NCI-H1436 treated with DMSO at 0.1 percent for 48 hours (cell line): ENCODE measurements at places on chromosomes 5 and 9.

- DNase-seq, result no peak
Measured at GRCh38 chr5:135315386-135315785, 83.6 kb downstream of the MACROH2A1 start.

- no peak for DNase-seq
Measured at GRCh38 chr5:38069360-38069759, 189.0 kb upstream of the EGFLAM start.

- no peak for DNase-seq
Measured at GRCh38 chr9:1876891-1877496, 138.2 kb upstream of the SMARCA2 start.

DNA sequence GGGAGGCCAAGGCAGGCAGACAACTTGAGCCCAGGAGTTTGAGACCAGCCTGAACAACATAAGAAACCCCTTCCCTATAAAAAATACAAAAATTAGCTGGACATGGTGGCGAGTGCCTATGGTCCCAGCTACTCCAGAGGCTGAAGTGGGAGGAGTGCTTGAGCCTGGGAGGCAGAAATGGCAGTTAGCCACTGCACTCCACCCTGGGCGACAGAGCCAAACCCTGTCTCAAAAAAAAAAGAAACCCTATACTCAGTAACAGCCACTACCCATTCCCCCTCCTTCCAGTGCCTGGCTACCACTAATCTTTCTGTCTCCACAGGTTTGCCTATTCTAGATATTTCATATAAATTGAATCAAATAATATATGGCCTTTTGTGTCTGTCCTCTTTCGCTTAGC is 14.3 kb upstream of the SIL1 start:
- DNase-seq, result no peak

DNA sequence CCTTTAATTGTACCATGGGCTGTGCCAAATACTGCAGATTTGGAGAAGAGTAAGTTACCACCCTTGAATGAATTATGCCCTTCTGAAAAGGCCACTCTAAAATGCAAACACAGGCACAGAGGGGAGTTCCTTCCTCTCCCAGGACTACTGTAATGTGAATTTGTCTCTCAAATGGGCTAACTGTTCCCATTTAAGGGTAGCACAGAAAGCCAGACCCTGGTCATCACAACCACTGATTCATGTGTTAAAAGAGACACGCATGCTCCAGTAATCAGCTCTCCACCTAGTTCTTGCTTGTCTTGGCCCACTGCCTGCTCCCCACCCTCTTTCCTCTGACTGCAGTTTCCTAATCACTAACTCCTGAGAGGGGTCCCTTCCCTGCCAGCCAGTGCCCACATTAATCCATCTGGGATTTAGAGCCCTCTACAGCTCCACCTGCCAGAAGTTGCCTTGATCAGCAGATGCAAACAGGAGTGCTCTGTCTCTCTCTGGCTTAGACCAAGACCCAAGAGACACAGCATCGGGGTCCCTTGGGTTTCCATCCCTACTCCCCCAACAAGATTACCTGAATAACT is 382.4 kb downstream of the TMEM167A start:
- DNase-seq, result no peak

- DNase-seq, result no peak
Measured at GRCh38 chr5:37174928-37175327, 74.2 kb downstream of the CPLANE1 start.

DNA sequence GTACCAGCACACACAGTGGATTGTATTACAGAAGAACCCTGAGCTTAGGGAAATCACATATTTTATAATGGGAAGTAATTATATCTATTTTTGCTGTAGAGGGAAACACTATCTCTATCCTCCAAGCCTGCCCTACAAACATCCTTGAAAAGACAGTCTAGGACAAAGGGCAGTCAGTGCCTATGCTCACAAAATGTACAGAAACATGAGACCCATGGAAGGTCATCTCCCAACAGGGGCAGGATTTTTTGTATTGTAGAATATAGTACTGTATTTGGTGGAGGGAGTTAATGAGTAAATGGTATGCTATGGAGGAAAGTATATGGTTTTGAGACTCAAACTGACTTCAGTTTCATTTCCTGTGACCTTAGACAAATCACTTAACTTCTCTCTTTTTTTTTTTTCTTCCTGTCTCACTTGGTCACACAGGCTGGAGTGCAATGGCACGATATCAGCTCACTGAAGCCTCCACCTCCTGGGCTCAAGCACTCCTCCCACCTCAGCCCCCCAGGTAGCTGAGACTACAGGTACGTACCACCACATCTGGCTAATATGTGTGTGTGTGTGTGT is 5.8 kb upstream of the RAB14 start:
- DNase-seq, result no peak

DNA sequence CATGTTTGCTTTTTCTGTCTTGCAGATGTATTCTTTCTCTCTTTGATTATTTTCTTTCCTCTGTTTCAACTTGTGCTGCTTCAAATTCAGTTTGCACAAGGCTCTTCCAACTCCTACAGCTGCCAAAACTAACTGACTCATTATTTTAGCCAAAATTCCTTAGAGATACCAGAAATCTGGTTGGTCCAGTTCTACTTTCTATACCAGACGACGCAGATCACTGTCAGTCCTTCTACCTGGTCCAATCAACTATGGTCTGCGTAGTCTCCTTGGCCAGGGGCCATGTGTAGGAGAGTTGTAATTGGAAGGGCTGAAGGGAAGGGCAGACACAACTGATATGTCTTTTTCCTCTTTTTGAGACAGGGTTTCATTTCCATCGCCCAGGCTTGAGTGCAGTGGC is 51.9 kb upstream of the JAK2 start:
- DNase-seq, result no peak

DNA sequence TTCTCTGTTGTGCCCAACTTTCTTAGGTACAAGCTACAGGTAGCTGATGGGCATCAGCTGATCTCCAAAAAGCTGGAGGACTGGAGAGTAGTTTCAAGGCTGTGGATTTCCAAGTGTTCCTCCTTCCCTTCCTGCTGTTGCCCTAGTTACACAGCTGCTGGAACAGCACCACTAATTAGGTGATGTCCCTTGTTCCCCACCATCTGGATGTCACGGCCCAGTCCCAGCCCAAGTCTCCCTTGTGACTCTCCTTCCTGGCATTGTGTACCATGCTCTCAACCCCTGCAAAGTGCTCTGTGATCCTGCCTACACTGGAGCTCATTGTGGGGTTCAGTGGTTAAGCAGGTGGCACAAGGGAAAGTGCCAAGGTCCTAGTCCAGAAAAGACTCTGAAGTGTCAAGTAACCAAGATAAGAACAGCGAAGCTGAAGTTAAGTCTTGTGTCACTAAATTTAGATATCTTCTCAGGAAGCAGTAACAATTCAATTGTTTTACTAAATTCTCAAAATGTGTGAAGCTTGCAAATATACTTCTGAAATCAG is 604.5 kb downstream of the ISL1 start:
- no peak for DNase-seq

- DNase-seq, result no peak
Measured at GRCh38 chr9:87226896-87227295, 270.8 kb upstream of the DAPK1 start.

DNA sequence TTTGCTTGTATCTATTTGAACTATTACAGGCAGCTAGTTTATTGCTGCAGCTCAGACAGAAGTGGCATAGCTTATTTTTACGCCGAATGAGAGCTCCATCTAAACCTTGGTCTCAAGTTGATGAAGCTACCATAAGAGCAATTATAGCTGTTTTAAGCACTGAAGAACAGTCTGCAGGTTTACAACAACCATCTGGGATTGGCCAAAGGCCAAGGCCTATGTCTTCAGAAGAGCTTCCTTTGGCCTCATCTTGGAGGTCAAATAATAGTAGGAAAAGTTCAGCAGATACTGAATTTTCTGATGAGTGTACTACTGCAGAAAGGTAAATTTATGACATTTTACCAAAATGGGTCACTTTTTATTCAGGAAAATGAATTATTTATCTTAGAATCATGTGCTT is 67.9 kb downstream of the YTHDC2 start:
- DNase-seq, result no peak

DNA sequence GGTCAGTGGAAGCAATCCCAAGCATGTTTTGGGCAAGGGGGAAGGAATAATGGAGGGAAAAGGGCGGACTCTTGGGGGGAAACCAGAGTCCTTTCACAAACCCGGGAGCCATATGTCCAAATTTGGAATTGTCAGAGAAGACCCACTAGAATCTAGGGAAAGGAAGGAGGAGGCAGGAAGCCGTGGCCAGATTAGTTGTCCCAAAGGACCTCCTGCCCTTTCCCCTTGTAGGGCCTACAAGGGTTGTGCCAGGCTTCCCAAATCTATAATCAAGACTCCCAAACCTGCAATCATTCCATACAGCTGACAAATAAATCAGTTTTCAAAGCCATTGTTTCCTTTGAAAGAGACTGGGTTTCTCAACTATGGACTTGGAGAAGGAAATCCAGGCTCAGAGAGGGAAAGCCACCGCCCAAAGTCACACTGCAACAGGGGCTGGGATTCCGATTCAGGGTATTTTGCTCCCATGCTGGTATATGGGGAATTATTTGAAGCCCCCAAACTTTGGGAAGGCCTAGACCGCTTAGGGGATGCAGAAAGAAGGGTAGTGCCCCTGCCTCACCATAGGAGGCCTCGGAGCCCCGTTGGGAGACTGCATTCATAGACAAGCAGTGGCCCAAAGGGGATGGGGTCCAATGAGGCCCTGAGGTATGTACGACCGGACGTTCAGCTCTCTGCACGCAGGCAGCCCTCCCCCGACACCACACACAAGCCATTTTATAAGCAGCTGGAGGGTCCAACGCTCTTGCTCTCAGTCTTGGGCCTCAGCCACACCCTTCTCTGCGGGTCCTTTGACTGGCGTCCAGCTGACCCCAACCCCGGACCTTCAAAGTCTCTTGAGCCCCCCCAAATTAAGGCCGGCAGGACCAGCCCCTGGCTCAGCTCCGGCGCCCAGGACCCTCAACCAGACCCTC is 815 bp downstream of the ANXA6 start:
- DNase-seq, result no peak

DNA sequence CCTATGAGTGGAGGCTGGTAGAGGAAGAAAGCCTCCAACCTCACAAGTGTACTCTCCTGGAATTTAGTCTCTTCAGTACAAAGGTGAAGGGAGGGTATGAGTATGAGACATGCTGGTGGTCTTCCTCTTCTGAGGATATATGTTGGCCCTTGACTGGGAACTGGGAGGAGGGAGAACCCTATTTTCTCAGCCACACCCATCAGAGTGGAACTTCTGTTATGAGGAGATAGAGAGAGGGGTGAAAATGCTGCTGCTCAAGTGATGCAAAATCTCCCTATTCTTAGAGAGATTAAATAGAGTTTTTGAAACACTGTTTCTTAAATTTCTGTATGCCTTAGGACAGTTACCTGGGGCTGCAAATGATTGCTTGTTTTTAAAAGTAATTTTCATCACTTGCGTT is 203.4 kb upstream of the PRR16 start:
- no peak for DNase-seq

GRCh38 chr5:63089147-63089546 is 510.5 kb downstream of the LRRC70 start:
- DNase-seq, result no peak

DNA sequence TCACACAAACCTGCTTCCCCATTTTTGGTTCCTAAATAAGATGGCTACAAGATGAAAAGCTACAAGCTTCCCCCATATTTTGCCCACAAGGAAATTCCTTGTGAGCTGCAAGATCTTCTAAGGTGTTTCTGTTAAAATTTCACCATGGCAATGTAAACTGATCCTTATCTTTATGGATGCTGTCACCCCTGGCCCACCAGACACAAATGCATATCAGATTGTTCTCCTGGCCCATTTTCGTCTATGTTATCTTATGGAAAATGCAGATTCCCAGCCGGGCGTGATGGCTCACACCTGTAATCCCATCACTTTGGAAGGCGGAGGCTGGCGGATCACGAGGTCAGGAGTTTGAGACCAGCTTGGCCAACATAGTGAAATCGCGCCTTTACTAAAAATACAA is 65.1 kb upstream of the IL6ST start:
- no peak for DNase-seq

GRCh38 chr9:99288830-99289229 is 66.7 kb downstream of the SEC61B start:
- DNase-seq, result no peak

- DNase-seq, result no peak
Measured at GRCh38 chr5:93304456-93305250, 276.4 kb downstream of the NR2F1-AS1 start.

- DNase-seq, result no peak
Measured at GRCh38 chr5:135065306-135066265, 31.6 kb upstream of the PITX1 start.

GRCh38 chr9:130255631-130256134 is 9.9 kb upstream of the HMCN2 start:
- no peak for DNase-seq

- no peak for DNase-seq
Measured at GRCh38 chr5:164962329-164962961, 1457.0 kb downstream of the MAT2B start.

DNA sequence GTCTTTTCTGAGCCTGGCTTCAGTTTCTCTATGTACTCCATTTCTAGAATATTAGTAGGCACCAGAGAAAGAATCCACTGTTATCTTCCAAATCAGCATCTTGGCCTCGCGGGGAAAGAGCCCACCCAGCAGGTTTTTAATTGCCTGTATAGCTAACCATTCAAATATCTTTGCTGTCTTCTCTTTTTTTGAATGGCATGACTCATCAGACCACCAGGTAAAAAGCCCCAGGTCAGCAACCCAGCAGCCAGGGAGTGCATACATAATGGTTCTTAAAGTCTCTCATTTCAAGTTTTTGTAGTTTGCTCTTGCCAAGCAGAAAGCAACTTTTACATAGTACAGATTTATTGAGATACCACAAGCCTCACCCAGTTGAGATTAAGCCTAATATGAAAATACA is 50.7 kb downstream of the TMEM167A start:
- DNase-seq, result no peak

DNA sequence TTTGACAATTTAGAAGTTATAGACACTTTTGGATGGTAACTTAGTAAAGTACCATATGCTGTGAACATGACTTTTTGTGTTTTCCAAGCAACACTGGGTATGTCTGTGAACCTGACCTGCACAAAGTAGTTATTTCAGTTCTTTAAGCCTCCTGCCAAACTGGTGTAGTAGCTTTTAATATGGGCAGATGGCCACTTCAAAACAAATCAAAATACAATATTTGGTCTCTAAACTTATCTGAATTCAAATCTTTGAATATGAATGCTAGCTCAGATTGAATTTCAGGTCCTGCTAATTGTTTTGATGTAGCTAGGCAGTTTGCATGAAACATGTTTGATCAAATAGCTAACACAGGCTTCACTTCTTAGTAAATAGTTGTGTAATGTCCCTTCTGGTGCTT is 1176.7 kb upstream of the CDH9 start:
- no peak for DNase-seq

DNA sequence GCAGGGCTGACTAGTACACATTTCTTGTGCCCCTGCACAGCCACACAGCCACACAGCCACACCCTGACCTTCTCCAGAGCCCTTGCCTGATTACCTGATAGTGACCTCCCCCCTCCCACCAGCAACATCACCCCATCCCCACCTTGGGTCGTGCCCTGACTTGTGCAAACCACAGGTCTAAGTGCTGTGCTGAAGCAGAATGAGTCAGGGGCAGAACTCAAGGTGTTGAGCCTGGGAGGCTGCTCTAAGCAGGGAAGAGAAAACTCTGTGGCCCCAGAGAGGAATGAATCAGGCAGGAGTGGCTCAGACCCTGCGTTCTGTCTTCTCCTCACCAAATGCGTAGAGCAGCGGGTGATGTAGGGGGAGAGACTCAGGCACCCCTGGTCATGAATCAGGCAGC is 24.3 kb upstream of the FAT2 start:
- DNase-seq, result no peak
